ENCODE measurements at places on chromosomes 2 and 18.
A peak's percentile ranks its signal among the peaks of the same experiment; 100 is the strongest.

GRCh38 chr2:104736026-104736425 lies 117.9 kb upstream of the POU3F3 start:
- DNase-seq: no peak

GRCh38 chr2:26487192-26487591 lies 9.3 kb upstream of the OTOF start:
- DNase-seq: no peak

- DNase-seq: no peak
Observed at GRCh38 chr18:32167980-32168730, 21.7 kb upstream of the MEP1B start.

DNA sequence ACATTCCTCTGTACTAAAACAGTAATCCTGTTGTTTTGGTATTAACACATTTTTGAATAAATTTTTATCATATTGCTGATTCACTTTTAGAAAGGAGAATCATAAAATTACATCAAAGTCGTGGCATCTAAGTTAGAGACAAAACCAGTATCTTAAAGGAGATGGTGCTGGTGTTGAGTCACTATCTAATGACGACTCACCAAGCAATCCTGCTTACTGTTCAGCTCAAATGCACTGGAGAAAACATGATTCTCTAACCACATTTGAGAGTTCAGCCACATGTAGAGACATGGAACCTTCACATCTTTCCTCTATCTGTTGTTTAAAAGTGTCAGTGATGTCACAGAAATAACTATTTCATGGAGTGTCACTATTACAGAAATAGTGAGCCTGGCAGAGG lies 473.8 kb downstream of the TGIF1 start:
- no peak for DNase-seq

DNA sequence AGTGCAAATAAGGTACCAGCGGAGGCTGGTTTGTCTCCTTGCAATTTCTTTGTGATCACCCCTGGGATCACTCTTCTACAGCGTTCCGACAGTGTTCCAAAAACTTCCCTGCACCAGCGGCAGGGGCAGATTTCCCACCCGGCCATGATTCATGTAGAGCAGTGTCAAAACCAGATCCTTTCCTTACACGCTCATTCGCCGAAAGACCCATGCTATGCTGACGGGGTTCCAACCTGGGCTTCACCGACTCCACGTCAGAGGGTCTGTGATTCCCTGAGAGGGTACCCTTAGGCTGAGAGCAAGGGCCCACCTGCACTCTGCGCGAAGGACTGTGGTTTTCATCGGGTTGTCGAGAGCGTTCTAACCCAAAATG lies 423 bp upstream of the TTC27 start:
- no peak for DNase-seq

GRCh38 chr18:62198259-62198658 lies 11.2 kb downstream of the RELCH start:
- no peak for DNase-seq

DNA sequence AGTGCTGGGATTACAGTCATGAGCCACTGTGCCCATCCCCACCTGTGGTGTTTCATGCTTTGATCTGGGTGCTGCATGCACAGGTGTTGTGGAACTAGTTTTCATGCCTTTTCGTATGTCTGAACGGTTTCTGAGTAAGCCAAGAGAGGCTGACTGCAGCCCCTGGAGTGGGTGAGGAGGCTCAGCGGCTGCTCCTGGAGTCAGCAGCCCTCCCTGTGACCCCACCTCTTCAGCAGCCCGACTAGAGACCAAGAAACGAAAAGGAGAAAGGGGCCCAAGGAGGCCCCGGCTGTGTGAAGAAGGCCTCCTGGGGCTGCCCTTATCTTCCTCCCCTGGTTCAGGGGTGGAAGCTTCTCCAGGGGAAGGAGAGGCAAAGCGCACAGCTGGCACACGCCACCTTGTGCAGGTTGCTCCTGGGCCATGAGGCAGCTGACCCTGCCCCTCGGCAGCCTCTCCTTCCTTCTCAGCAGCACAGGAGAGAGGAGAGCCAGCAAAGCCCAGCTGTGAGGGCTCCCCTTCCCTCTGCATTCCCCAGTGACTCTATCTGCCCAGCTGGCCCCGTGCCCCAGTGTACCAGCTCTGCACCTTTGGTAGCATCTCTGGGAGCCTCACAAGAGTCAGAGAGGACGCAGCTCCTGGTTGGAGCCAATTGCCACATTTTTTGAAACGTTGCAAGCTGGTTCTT lies 182.5 kb upstream of the HS6ST1 start:
- DNase-seq: peak; percentile 47

GRCh38 chr18:8661754-8662559 lies 43.4 kb upstream of the MTCL1 start:
- DNase-seq: no peak
